CD4-positive, alpha-beta T cell treated with Interleukin-1 beta for 1 hour (primary cell): ENCODE measurements at places on chromosomes 5 and 9.

- DNase-seq = no peak
Observed at GRCh38 chr5:1382248-1382700, 37.4 kb upstream of the CLPTM1L start.

DNA sequence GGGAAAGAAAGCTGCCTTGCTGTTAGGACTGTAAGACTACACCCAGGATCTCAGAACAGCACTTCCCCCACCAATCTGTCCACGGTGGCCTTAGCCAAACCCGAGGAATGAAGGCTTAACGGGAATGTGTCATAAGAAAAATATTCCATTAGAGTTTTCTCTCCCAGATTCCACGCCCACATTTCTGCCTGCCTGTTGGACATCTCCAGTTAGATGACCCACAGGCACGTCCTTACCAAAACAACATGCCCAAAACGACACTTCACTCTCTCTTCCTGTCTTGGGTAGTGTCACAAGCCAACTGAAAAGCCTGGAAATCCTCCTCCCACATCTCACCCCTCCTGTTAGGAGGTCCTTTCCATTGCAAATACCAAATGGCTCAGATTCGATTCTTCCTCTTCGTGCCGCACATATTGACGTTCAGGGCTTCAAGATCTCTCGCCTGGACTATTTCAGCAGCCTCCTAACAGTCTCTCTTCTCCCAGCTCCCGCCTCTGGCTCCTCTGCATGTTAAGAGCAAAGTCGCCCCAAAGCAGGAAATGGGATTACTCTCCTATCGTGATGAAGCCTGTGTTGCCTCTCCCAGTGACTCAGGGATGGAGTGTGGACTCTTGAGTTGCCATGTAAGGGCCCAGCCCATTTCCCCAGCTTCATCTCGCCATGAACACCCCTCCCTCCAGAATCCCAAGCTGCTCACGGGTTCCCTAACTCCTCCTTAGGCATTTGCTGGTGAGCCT, 159.3 kb downstream of the NR3C1 start:
- no peak for DNase-seq

DNA sequence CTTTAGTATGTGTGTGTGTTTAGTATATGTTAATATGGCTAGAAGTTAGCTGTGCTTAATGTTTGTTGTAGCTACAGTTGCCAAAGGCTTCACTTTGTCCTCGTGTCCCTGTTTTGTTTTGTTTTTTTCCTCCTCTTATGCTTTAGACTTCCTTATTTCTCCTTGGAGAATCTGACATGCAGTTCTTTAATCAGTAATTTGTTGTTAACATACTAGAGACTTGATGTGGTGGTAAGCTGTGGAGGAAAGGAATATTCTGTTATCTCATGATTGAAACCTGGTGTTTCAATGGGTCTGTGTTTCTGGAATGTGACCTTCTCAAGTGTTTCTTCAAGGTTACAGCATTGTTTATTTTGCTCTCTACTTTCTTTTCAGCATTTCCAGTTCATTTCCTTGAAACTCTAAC, 515.6 kb upstream of the ST8SIA4 start:
- no peak for DNase-seq

DNA sequence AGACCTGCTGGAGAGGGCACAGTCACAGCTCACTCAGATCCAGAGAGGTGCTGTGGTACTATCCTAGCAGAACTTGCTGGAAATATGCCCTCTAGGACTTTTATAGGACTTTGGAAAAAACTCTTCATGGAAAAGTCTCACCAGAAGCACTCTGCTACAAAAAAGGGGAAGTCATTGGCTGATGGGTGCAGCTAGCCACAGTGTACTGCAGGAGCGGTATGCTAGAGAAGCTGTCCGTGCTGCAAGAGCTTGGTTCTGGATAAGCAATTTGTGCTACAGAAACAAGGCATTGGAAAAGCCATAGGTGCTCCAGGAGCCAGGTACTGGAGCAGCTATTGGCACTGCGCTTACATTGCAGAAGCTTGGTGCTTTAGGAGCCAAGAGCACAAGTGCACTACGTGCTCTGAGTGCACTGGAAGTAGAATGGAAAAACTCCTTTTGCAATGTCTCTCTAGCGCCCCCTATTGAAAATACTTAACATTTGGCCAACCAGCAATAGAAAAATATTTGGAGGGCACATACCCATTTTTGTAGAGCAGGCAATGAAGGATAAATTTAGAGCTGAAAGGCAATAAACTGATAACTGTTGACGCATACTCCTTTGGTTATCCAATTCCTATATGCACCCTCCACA, 83.4 kb downstream of the MEGF10 start:
- no peak for DNase-seq

DNA sequence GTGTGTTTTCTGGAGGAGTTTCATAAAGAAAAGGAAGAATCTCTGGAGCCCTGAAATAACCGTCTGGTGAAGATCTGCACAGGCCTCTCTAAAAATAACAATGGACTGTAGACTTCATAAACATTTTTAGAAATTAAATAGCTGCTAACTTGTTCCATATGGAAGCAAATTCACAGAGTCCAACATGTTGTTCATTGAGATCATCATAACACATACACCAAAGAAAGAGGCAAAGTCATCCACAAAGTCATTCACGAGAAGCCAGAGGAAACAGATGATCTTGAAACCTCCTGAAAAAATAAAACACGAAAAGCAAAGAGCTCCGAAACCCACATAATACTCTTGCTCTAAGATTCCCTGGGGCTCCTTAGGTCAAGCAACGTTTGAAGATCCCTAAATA, 347.8 kb downstream of the EFNA5 start:
- DNase-seq = no peak

- no peak for DNase-seq
Observed at GRCh38 chr9:98529841-98530240, 178.9 kb downstream of the GABBR2 start.

DNA sequence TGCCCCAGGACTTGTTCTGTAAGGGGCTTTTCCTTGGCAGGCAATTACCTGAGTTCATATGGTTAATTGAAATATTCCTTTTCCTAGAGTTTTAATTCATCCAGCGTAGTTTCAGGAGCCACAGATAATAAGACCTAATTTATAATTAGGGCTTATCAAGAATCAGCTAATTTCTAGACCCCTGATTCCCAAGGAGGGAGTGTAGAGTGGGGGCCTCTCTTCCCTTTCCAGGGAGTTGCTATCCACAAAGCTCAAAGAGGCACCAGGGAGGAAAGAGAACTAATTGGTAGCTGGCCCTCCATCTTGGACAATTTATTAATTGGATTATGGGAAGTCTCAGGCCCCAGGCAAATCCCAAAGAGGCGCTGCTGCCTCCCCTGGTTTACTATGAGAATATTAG, 75.8 kb upstream of the ZNF618 start:
- DNase-seq = no peak

DNA sequence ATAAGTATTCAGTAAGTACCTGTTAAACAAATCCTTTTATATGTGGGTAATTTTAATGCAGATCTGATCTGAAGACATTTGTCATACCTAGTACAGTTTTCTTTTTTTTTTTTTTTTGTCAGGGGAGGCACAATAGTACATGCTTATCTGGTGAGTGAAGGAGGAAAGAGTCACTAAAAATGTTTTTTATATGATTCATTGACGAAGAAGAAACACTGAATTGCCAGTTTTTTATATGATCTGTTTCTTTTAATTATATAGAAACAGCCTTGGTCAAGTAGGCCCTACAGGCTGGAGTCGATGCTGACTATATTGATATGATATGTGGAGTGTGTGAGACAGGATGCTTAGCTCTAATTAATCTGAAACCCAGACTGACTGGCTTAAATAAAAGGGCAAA, 315.2 kb downstream of the PSAT1 start:
- no peak for DNase-seq

- DNase-seq = no peak
Observed at GRCh38 chr9:135662758-135663450, at the start of gene LCN9. TSS of gene LCN9 (plus strand) at chr9:135663309. CDS start at chr9:135663322, 13 bp downstream.
